ENCODE measurements at places on chromosomes 16 and 17. TPM values are rescaled to one million over a fixed set of nuclear protein-coding genes. Genes with fewer than 3 reads are reported as not detected.

DNA sequence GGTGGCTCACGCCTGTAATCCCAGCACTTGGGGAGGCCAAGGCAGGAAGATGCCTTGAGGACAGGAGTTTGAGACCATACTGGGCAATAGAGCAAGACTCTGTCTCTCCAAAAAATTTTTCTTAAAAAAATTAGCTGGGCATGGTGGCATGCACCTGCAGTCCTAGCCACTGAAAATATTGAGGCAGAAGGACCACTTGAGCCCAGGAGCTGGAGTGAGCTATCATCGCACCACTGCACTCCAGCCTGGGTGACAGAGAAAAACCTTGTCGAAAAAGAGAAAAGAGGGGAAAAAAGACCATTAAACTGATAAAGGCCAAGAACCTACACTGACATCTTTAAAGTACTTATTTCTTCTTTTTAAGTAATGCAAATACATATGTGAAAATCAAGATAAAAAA is 53.4 kb upstream of the ITGA2B start:
- no peak for DNase-seq

Gene ITGAX
- 161 TPM for total RNA-seq

GRCh38 chr17:66813296-66813695 is 21.6 kb upstream of the CACNG5 start:
- DNase-seq, result no peak

- DNase-seq, result no peak
These were observed 21.9 kb upstream of the FAAP100 start for GRCh38 chr17:81573794-81574642.

Gene CES1
- total RNA-seq, result 50.6 TPM

Gene GTF3C1
- 57.2 TPM for total RNA-seq

Gene ABCC3
- 12.4 TPM for total RNA-seq

Gene DNASE1L2
- total RNA-seq, result 0.84 TPM

- DNase-seq, result no peak
These were observed 66.9 kb downstream of the CHD9 start for GRCh38 chr16:53121661-53122060.

DNA sequence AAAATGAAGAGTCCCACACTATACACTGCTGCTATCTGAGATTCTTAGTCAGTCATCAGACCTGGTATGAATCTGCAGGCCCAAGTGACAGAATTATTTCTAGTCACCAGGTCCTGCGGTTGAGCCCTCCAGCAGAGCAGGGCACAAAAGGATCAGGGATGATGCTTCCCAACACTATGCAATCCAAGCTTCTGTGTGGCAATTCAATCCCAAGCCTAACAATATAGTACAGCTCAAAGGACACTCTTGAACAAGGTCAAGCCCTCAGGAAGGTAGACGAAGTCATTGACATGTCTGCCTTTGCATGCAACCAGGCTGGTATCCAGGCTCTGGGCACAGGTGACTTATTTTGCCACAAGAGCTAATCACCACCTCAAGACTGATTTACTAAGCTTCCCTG is 5.8 kb downstream of the DCUN1D3 start:
- DNase-seq, result no peak

- DNase-seq, result no peak
These were observed 18.2 kb upstream of the KRT20 start for GRCh38 chr17:40903129-40903847.

Gene C16orf87
- 6.6 TPM for total RNA-seq

Gene CDRT15L2
- not detected for total RNA-seq

DNA sequence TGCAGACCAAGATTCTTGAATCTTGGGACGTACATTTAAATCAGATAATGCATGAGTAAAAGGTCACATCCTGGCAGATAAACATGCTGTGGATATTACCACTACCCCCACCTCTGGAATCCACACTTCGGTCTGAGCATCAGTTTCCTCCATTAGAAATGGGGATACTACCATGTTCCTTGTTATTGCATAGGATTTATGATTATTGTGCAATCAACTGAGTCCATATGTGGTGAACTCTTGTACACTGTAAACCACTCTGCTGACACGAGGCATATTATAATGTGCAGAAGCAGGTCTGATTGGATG is 108.7 kb downstream of the VAT1L start:
- no peak for DNase-seq

- DNase-seq, result no peak
These were observed 45.6 kb downstream of the ENGASE start for GRCh38 chr17:79120259-79120658.

Gene TBX2
- total RNA-seq, result 12.2 TPM
